ENCODE measurements at places on chromosomes 4 and X.

DNA sequence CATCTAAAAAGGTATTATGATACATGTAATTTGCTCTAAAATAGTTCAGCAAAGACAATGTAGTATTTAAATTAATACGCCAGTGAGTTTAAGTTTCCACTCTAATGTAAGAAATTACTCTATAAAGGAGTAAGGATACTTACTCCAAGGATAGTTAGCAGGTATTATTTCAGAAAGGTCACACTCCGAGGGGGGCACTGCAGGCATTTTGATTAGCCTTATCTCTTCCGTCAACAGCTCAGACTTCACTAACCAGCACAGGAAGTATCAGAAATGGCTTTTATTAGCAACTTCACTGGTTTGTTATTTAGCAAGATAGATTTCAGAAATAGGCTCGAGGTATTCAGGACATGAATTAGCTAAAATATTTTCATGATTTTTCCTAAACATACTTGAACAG lies 127.0 kb downstream of the COX18 start:
- DNase-seq, result no peak

- no peak for DNase-seq
Observed at GRCh38 chrX:71128166-71128833, 9.9 kb downstream of the MED12 start.

DNA sequence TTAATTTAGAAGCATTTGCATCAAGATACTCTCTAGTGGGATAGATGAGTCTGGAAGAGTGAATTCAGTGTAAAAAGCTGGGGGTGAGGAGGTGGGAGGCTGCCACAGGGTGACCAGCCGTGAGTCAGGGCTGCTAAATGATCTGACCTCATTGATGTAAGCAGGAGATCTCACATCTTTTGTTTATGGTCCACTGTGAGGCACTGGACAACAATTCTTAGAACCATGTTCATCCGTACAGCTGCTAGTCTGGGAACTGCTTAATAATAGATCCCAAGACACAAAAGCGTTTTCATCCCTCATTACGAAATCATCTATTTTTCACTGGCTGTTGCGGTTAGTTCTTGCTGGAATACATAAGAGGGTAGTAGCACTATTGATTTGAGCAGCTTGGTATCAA lies 14.1 kb downstream of the KLF3 start:
- DNase-seq, result no peak

DNA sequence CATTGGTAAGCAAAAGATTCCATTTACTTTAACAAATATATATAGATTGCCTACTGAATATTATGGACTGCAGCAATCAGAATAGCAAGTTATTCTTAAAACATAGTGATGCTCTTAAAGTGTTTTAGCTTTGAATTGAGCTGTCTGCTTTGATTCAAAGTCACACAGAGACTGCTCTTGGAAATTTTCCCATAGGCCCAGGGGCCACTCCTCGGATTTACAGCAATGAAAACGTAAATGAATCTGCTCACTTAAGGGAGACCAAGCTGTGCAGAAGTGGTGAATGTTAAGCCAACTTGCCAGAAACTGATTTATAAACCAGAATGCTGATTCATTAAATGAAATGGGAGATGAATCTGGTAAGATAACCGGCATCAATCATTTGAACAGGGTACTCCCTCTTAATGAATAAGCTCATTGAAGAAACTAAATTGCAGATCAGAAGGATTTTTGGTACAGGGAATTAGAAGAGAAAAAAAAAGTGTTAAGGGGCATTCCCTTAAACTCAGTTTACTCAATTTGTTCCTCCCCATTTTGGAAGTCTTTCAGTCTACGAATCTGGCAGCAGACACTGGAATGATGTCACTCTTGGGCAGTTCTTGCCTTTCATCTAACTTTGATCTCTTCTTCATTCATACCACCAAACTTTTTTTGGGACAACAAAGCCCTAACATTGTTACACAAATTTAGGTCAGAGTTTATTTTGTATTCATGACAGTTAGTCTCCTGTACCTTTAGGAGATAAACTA lies 363.3 kb upstream of the MAGEB2 start:
- no peak for DNase-seq

DNA sequence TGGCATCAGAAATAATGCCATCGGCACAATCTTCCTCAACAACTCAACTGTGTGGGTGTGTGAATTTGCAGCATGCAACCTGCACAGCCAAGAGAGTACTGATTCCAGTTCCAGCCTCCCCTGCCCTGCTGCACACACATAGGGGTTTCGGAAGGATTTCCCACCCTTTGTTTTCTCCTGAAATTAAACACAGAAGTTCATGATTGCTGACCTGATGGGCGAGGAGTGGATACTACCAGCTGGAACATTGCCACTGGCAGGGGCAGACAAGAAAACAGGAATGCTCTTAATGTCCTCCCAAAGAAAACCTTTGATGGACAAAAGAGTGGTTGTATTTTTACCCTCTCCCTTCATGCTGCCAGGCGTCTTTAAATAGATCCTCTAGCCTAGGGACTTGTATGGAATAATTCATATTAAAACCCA lies 4.8 kb downstream of the NDP start:
- DNase-seq, result peak; percentile 19

GRCh38 chr4:18234108-18234507 lies 212.6 kb upstream of the LCORL start:
- DNase-seq, result no peak

GRCh38 chr4:57233386-57233785 lies 123.2 kb upstream of the IGFBP7 start:
- DNase-seq, result peak; percentile 66

DNA sequence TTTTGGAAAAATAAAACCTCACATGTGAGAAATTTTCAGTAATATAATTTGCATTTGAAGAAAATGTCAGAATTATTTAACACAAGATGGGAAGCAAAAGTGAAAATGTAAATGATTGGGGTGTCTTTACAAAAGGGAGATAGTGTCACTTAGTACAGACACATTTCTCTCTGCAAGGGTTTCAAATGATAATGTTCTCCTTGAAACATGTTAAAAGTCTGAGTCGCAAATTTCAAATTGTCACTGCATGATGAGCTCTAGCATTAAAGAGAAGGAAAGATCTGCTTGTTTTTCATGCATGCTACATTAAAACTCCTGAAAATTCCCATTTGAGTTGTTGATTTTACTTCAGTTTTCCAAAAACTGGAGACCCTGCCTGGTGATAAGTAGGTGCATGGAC lies 122.0 kb upstream of the LDB2 start:
- no peak for DNase-seq
